ENCODE measurements at places on chromosomes 6 and 20.

DNA sequence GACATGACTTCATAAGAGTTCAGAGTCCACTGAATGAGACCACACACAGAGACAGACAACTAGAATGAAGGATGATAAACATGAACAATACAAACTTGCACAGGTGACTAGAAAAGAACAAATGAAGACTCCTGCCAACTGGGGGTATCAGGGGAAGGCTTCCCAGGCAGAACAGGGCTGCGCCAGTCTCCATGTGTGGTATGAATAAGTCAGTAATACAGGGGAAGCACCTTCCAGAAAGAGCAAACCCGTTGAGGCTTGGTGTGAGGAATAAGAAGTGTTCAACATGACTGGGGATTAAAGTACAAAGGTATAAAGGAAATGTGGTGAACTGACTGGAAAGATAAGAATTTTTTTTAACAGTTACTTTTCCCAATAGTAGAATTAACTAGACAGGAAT lies 3.7 kb upstream of the SLC17A2 start:
- DNase-seq = no peak

DNA sequence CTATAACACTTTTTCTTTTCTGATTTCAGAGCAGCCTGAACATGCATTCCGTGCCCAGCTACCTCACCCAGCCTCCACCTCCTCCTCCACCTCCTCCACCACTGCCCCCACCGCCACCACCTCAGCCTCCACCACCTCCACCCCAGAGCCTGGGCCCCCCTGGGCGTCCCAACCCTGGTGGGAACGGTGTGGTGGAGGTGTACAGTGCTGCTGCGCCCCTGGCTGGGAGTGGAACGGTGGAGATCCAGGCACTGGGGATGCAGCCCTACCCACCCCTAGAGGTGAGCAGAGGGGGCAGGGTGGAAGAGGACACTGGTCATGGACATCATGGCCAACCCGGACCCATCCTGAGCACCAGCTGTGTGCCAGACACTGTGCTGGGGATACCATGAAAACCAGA lies 21.3 kb downstream of the ZNF341 start:
- DNase-seq = no peak

DNA sequence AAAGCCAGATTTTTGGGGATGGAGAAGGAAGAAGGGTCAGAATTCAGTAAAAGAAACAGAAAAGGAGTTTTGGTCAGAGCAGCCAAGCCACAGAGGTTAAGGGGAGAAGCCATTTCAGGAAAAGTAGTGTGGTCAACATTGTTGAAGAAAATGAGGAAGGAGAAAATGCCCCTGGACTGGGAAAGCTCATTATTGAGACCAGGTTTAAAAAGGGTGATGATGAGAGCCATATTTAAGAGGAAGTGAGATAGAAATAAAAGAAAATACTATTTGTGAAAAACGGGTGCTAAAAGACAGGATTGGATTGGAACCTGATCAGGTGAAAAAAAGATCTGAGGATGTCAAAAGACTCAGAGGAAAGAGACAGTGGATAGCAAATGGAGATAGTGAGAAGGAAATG lies 75.8 kb downstream of the CEP162 start:
- DNase-seq = no peak

- DNase-seq = no peak
These were observed 116.9 kb upstream of the EMILIN3 start for GRCh38 chr20:41483553-41483930.

GRCh38 chr6:10146715-10147451 lies 268.0 kb downstream of the TFAP2A start:
- DNase-seq = peak; percentile 28

DNA sequence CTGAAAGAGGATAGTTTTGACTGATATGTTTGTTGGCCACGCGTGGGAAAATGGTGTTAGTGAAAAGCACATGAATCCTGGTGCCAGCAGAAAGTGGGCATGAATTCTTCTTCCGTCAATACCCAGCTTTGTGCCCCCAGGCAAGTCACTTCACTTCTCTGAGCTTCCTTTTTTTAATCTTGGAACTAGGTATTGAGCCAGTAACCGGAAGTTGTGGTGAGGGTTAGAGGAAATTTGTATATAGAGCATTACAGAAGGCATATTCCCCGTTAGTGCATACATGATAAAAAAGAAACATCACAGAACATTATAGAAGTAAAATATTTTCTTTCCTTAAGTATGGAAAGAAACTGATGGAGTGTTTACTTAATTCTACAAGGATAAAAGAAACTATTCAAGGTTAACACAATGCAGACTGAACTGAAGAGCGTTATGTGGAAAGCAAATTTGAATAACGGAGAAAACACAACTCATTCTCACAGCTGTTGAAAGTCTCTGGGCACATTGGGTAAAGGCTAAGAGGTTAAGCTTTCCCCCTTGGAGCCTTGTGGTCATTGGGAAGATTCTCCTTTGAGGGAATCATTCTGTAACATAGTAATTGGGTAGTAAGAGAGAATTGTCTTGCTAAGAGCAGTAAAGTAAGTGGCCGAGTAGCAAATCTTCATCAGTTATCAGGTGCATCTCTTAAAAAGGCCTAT lies 223.1 kb downstream of the BCAS1 start:
- no peak for DNase-seq

DNA sequence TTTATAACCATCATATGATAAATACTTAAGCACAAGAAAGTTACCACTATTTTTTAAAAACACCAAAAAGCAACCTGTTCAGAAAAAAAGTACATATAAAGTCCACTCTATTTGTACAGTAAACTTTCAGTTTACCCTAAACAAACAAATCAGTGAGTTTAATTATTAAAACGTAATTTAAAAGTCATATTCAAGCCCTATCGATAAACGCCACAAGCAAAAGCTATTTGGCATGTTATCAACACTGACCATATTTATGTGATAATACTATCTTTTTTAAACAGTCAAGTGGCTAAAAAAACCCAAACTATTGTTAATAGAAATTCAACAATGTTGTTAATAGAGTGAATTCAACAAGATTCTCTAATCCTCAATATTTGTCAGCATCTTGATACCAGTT lies 1.9 kb downstream of the KATNA1 start:
- no peak for DNase-seq

- DNase-seq = no peak
These were observed 94.0 kb upstream of the HIVEP1 start for GRCh38 chr6:11917951-11918738.

GRCh38 chr20:50399917-50400704 lies 110.1 kb upstream of the PTPN1 start:
- DNase-seq = no peak

DNA sequence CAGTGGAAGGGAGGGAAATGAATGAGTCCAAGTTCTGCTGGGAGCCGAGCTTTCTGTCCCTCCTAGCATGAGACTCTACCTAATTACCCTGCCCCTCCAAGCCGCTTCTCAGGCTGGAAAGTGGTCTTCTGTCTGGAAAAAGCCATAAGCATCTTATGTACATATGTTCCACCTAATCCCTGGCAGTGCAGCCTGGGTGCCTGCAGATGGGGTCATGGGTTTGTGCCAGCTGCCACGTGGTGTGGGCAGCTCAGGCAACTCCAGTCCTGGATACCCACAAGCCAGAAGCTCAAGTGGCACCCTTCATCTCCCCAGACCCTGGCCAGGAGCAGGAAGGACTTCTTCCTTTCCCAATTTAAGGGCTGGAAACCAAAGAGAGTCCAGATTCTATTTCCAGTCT lies 253.1 kb downstream of the LY86 start:
- DNase-seq = no peak

DNA sequence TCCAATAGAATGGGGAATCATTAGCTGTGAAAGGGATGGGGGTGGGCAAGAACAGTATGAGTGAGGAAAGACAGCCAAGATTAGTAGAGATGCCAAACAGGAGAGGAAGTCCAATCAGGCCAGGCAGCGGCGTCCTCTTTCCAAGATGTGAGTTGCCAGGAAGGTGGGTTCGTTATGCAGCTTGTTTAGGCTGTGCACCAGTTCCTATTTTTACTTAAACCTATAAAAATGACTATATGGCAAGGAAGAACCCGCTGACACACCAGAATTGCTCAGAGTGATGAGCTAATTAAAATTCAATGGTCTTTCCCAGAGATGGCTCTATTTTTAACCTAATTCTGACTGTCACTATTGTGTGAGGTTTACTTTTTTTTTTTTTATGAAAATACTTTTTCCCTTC lies 88.2 kb downstream of the SLC22A23 start:
- no peak for DNase-seq

DNA sequence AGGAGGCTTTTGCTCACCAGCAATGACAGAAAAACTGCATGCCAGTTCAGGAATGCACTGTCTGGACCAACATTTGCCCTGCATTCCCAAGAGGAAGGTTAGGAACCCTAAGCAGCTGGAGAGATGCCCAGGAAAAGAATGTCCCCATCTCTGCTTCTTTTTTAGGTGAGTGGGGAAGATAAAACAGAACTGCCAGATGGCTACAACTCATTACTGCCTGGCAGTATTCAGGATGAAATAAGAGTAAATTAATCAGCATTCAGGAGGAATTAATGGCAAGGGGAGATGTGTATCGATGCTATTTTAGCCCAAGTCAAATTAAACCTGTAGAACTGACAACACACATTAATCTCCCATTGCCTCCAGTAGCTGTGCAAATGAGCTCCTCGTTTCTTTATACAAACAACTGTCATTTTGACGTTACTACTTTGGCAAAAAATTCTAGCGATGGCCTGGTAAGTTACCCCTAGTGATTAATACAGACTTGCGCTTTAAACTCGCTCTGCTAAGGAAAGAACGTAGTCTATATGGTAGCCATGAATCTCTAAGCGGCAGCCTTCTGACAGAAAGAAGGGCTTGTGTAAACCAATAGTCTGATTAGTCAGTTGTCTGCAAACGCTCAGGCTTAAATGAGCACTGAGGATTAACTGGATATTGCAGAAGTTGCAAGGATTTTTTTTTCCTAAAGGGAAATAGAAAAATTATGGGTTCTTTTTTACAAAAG lies 16.7 kb upstream of the SMLR1 start:
- no peak for DNase-seq

DNA sequence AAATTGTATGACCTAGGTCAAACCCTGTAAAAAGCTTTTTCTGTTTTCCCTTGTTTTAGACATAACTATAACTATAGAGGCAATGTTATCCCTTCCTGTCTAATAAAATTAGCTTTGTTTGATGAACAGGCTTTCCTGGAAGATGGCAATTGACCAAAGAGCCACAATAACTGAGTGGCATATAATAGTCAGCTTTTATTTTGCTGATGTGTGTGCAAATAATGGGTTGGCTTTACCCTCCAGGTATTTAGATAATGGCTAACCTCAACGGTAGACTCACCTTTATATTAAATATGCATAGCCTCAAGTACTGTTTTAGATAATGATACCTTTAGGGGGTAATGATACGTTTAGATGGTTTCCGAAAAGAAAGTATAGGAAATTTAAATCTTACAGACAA lies 15.0 kb downstream of the TBXT start:
- no peak for DNase-seq

DNA sequence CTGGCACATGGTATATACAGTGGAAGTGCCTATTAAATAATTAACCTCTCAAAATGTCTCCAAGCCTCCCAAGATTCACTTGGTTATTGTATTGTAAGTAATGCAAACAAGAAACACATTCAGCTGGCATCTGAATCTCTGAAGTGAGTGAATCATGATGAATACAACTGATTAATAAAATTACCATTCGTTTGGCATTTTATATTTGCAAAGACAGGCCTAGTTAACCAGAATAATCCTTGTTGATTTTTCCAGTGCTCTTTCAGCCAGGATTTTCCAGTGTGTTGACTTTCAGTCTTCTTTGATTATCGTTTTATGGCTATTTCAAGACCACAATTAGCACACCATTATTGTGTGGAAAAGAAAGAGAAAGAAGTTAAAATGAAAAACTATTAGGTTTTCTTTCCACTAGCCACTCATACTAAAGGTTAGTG lies 20.3 kb downstream of the SLC22A2 start:
- DNase-seq = no peak

GRCh38 chr6:90136176-90136575 lies 160.5 kb downstream of the BACH2 start:
- no peak for DNase-seq

DNA sequence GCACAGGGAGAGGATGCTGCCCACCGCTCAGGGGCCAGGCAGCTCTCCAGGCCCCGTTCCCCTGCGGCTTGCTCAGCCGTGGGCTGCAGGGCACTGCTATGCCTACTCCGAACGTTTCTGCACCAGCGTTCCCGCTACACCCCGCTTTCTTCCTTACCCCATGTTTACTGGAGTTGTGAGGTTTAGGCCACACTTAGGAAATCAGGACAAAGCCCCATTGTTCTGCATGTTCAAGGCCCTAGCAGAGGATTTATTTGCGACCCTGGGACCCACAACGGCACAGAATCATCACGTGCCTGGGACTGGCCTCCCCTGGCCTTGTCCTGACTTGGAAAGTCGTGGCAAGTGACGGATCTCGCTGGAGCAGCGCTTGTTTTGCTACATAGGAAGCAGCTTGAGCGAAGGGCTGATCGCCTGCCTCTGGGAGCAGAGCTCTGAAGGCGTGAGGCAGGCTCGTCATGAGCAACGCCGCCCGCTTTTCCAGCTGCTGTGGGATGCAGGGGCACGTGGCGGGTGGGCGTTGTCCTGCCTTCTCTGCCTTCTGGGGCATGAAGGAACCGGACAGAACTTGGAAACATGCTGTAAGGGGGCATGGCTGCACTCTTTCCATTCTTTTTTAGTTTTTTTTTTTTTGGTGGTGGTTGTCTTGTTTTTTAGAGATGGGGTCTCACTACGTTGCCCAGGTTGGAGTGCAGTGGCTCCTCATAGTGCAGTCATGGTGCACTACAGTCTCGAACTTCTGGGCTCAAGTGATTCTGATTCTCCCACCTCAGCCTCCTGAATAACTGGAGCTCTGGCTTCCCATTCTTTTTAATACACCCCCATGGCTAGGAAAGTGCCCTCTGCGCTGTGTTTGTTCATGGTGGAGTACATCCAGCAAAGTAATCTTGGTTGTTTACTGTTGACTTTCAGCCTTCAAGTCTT lies 14.6 kb upstream of the TMEM181 start:
- no peak for DNase-seq

DNA sequence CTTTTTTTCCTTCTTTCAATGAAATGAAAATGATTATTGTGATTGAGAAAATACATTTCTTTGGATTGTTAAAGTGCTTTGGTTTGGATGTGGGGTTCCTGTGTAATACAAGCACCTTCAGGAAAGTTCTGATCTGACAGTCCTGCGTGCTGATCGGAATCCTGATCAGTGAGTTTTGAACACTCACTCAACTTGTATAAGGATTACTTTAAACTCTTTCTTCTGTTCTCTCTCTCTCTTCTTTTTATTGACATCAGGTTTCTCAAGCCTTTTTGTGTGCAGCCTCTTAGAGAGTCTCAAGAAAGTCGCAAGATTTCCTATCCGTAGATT lies 710 bp downstream of the TINAG start:
- no peak for DNase-seq

GRCh38 chr20:56222201-56222600 lies 26.3 kb upstream of the MC3R start:
- no peak for DNase-seq
